ENCODE measurements at places on chromosomes 4 and X.

DNA sequence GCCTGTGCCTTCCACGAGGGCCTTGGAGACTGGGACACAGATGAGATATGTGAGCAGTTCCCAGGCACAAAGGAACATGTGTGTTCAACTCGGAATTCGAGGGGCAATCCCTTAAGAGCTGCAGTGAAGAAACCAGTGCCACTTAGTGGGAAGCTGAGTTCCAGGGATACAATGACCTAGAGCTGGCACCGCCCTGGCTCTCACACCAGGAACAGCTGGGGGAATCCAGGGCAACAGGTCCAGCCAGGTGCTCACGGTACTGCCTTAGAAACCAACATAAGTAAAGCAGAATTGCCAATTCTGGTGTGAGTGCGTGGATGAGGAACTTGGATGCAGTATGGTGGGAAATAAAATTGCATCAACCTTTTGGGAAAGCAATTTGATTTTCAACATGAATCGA, 122.9 kb downstream of the AFAP1 start:
- no peak for DNase-seq

GRCh38 chr4:22072726-22073125, 124.2 kb upstream of the KCNIP4 start:
- DNase-seq = no peak

DNA sequence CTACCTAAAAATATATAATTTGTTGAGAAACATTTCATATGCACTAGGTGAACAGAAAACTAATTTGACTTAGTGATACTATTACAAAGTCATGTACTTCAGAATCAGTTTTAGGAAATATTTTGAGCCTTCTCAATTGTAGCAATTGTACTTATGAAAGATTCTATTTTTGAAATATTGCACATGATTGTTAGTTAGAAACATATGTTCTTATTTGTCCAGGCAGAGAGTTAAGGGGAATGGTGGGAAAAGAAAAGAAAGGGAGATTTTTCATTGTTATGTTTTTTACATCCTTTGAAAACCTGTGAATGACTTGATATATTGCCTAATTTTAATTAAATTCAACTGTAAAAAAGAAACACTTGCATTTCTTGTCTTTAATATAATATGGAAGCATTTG, 66.0 kb downstream of the GLRB start:
- DNase-seq = no peak

DNA sequence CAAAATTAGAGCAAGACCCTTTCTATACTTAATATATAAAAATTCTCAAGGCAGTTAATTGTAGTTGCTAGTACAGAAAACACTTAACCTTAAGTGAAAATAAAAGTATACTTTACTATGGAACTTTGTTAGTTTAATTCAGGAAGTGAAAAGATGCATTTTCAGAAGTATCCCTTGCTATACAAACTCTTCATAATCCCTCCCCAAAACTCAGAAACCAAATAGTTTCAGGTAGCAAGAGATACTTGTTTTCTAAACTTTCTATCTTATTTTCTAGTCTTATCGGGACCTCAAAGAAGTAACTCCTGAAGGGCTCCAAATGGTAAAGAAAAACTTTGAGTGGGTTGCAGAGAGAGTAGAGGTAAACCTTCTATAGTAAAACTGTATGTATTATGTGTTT, 14.3 kb downstream of the PAICS start:
- DNase-seq = no peak

DNA sequence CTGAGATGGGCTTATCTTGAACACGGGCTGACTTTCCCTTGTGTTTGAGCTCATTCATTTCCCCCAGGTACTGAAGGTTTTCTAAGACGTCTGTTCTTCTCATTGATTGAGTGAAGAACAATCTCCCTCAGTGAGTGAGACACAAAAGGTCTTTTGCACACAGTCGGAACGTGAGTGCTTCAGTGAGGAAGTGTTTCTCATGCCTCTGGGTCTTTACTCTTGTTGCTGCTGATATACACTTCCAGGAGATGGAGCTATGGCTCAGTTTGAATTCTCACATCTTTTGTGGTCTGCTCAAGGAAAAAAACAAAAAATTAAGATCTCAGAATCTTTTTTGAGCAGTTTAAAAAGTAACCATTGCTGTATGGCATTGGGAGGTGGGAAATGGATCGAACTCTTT, 981.9 kb upstream of the TENM3 start:
- no peak for DNase-seq

- no peak for DNase-seq
These were observed 11.7 kb upstream of the TENM3 start for GRCh38 chr4:182231496-182231895.

GRCh38 chr4:139007640-139008039, 7.9 kb upstream of the NOCT start:
- DNase-seq = no peak

DNA sequence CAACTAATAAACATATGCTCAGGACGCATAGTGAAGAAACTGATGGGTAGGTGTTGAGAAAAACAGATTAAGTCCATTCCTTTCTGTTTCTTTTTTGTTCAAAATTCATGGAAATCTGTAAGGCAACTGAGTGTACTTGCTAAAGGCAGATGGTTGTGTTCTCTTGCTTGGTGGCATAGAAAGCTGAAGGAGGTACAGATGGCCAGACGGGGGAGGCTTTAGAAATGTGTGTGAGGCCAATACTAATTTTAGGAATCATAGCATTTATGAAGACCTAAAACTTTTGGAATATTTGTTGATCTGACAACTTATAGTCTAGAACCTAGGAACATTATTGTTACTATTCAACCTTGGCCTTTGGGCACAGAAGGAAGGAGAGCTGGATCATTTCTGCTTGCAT, 56.8 kb upstream of the EMCN start:
- no peak for DNase-seq

DNA sequence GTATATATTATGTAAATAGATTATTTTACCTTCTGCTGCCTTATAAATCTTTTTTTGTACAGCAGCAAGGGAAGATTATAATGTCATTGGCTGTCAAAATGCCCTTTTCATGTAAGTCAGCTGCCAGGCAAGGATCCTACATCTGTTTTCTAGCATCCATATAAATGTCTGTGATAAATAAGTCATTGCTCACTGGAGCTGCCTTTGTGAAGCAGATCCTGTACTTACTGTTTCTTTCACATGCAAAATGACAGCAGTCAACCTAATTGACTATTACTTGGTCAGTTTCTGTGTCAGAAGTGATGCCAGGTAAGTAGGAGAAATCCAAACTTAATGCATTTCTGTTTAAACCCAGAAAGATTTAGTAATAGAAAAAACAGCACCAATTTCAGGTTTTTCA, 620.7 kb downstream of the RPA4 start:
- DNase-seq = no peak

GRCh38 chr4:8843597-8843996, 28.0 kb downstream of the HMX1 start:
- no peak for DNase-seq

DNA sequence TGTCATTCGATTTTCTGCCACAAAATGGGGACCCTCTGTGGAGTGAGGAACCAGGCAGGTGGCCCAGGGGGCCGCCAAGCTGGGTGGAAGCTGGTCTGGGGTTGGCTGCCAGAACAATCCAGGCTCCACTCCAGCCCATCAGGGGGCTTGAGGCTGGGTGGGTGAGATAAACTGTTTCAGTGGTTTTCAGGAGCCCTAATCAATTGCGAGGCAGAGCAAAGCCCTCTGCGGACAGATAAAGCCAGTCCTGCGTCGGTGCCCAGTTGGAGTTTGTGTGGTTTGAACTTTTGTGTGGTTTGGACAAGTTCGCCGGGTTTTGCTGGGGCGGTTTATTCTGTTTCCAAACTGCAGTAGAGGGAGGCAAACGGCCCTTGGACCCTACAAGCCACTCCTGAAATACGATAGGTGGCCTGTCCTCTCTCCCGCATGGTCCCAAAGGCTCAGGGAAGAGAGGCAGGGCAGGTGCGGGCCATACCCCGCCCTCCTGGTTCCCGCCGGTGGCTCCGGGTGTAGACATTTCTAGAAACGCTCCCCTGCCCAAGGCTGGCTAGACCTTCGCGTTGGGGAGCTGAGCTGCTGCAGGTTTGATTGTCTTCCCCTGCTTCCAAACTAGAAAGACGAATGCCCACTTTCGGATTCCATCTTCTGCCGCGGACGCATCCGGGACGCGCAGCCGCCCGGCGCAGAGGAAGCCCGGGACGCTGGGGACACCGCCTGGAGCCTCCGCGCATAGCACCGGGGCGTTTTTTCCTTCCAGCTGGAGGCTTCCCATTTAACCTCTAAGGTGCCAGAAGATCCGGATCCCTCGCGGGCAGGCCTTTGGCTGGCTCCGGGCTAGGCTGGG, 169.0 kb upstream of the BCOR start:
- no peak for DNase-seq
